ENCODE measurements at places on chromosomes 16 and 17. TPM values are rescaled to one million over a fixed set of nuclear protein-coding genes. Genes with fewer than 3 reads are reported as not detected.

CRAMP1 gene
- total RNA-seq: 4.0 TPM

MVD gene
- total RNA-seq: 78.0 TPM

FBXW10 gene
- 0.21 TPM for total RNA-seq

KRTAP9-2 gene
- total RNA-seq: not detected

KRTAP4-9 gene
- total RNA-seq: not detected

KCNH6 gene
- total RNA-seq: not detected

CYBA gene
- total RNA-seq: 103 TPM

TM4SF5 gene
- not detected for total RNA-seq
